NCI-H1417 treated with DMSO at 0.1 percent for 48 hours (cell line): ENCODE measurements at places on chromosomes 7 and 10.
A peak's percentile ranks its signal among the peaks of the same experiment; 100 is the strongest.

- no peak for DNase-seq
Observed at GRCh38 chr10:21673668-21674067, 139.6 kb downstream of the MLLT10 start.

DNA sequence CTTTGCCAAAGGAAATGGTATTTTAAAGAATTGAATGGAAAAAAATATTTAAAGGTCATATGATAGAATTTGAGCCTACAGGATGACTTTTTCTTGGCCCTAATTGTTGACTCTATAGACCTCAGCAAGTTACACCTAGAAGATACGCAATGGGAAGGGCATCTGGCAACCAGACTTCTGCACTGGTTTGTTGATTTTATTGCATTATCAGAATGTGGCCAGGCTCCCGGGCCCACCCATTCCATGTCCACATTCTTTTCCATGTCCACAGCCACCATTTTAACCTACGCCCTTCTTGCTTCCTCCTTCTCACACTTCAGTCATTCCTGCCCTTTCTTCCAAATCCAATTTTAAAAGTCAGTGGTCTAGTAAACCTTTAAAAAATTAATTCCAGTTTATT, 738.4 kb downstream of the SUGCT start:
- DNase-seq: no peak

GRCh38 chr10:24824536-24824935, 100.8 kb upstream of the ARHGAP21 start:
- no peak for DNase-seq

- no peak for DNase-seq
Observed at GRCh38 chr10:62451611-62451975, 77.4 kb downstream of the ZNF365 start.

DNA sequence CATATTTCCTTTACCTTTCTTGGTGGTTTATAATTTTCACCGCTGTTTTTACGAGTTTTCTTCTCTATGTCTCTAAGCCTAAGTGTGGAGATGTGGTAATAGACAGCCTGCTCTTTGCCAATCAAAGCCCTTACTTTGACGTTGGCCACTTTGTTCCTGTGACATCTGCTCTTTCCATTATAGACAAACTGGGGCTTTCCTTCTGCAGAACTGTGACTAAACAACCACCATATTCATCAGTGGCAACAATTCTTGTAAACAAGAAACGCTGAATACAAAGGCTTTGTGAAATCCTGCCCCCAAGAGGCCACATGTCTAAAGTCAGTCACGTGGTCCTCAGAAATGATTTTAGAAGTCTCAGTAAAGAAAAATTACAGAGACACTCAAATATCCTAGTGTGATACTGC, 59.6 kb upstream of the CAPZA2 start:
- DNase-seq: no peak

GRCh38 chr7:9645756-9646155, 1212.3 kb downstream of the NXPH1 start:
- DNase-seq: no peak

- DNase-seq: no peak
Observed at GRCh38 chr10:126732308-126732707, 61.8 kb upstream of the C10orf90 start.

DNA sequence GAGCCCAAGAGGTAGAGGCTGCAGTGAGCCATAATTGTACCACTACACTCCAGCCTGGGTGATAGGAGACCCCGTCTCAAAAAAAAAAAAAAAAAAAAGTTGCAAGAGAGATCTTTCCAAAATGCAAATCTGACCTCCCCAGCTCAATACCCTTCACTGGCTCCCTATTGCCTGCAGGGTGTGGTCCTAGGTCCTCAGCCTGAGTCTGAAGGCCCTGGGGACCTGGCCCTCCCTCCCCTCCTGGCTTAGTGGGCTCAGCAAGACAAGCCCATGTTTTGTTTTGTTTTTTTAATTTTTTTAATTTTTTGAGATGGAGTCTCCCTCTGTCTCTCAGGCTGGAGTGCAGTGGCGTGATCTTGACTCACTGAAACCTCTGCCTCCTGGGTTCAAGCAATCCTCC, 20.6 kb downstream of the SRRM3 start:
- DNase-seq: no peak

- DNase-seq: no peak
Observed at GRCh38 chr10:15262036-15262713, 93.7 kb upstream of the NMT2 start.

- no peak for DNase-seq
Observed at GRCh38 chr7:122143376-122143750, 686 bp downstream of the AASS start.

DNA sequence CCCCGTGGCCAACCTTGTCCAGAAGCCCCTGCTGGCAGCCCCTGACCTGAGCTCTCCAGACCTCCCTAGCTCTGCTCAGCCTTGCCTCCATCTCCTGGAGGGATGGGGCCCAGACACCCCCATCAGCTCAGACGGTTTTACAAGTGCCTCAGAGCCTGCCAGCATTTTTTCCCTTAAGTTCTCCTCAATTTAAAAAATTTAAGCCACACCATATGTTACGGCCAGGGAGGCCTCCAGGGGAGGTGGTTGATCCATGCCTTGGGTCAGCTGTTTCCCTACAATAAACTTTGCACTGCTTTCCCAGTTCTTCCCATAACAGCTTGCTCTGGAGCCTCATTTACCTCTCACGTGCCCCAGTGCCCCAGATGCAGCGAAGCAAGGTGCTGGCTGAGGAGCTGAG, 143.5 kb downstream of the RGS10 start:
- DNase-seq: no peak

DNA sequence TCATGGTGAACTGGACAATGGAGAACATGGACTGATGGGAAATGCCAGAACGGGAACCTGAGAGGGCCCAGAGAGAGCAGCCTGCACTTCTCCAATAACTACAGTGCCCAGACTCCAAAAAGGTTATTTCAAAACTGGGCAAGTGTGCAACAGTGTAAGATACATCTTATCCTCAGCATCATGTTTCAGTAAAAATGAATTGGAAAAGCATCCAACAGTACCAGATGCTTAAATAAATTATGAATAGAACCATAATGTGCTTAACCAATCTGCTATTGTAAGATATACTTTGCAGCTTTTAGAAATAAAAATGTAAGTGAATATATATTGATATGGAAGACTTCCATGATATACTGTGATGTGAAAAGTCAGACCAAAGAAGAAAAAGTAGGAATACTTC, 303.3 kb downstream of the GRID1 start:
- no peak for DNase-seq

GRCh38 chr10:61981460-61981859, 80.0 kb downstream of the ARID5B start:
- DNase-seq: no peak

DNA sequence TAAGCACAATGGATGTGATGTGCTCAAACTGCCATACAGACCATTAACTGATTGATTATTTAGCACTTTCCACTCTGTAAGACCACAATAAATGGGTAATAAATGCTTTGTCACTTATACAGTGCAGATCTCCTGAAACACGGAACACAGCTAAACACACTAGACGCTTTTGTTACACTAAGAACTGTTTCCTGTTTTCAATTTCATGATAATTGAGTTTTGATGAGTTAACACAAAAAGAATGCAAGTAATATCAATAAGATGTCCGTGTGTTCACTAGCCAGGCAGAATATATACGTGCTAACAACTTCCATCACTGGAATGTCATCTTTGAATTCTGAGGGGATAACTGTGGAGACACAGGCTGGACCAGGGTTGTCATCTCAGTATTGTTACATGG, 178.8 kb downstream of the SKAP2 start:
- no peak for DNase-seq

GRCh38 chr7:28112883-28113540, 67.6 kb downstream of the JAZF1 start:
- DNase-seq: no peak

DNA sequence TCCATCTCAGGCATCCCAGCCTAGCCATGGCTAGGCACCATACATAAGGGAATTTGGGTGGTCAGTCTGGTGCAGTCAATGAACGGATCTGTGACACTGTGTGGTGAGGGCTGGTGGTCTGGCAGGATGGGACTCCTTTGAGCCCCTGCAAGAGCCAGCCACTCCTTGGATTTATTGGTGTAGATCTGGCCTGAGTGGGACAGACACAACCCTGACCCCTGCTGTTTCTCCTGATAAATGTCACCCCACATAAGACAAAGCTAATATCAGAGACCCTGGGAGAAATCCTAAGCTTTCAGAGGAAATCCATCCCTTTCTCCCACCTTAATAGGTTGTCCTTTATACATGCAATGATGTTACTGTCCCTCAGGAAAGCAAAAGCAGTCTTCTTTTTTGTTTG, 2.3 kb downstream of the FBXO24 start:
- no peak for DNase-seq

GRCh38 chr10:30059209-30060107, at the start of gene JCAD:
JCAD (minus strand) TSS chr10:30059586; CDS start chr10:30047812, 11,774 bp downstream.
- no peak for DNase-seq

DNA sequence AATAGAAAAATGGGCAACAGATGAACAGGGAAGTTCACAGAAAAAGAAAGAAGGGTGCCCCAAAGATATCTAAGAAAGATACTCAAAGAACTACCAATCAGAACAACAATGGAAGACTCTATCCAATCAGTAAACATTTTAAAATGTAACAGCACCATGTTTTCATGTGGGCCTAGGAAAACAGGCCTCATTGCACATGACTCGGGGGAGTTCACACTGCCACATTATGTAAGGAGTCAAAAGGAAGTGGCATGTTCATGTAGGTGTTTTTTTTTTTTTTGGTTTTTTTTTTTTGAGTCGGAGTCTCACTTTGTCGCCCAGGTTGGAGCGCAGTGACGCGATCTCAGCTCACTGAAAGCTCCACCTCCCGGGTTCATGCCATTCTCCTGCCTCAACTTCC, 132.2 kb downstream of the USP6NL start:
- no peak for DNase-seq

DNA sequence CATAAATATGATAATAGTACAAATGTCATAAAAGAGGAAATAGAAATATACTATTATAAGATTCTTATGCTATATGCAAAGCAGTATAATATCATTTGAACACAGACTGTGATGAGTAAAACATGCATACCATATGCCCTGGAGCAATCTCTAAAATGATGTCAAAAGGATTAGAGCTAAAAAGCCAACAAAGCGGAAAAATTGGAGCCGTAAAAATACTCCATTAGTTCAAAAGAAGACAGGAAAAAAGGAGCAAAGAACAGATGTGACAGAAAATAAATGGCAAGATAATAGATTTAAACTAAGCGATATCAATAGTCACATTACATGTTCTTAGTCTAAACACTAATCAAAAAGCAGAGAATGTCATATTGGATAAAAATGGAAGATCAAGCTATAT, 191.0 kb upstream of the PLPP4 start:
- DNase-seq: no peak

DNA sequence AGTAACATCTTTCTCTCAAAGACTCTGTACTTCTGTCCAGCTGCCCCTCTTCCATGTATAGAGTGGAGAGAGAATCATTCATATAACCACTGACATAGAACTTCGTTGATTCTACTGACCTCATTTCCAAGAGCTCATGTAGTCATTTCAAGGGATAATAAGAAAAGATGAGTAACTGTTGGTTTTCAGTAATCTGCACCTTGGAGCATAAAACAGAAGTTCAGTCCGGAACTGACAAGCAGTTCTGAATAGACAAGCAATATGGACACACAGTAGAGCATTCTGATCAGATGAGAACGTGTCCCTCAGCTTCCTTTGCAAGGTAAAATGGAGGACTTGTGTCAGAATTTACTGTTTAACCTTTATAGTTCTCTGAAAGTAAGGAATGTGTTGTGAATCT, 847.1 kb downstream of the REEP3 start:
- no peak for DNase-seq

- DNase-seq: no peak
Observed at GRCh38 chr7:123662293-123662692, 6.6 kb downstream of the LMOD2 start.

- DNase-seq: peak; percentile 6
Observed at GRCh38 chr7:3412871-3413270, 111.8 kb downstream of the SDK1 start.

DNA sequence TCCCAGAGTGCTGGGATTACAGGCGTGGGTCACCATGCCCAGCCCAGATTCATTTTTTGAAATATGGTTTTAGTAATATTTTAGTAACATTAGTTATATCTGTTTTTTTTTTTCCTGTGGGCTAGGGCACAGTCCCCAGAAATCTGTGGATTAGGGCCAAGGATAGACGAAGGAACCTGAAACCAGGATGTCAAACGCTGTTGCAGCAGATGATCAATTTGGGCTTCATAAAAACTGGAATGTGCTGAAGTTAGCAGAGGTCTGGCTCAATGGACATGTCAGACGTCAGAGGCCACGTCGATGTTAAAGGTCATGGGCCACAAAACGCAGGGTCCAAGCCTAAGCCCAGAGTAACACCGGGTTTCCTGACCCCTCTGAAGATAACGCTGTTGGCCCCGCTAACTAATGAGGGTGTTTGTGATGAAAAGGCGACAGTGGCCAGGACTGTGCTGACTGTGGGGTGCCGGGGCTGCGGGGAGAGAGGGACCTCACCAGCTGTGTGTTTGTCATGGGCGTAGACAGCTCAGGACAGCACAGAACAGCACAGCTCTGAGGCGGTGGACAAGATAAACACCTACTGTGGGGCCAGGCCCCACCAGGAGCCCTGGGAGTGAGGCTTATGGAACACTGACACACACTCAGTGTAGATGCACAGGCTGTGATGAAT, 23.8 kb upstream of the GTPBP4 start:
- DNase-seq: no peak

- DNase-seq: no peak
Observed at GRCh38 chr10:48548531-48549135, 56.2 kb downstream of the ARHGAP22 start.

- no peak for DNase-seq
Observed at GRCh38 chr10:27252267-27253000, 11.8 kb upstream of the ACBD5 start.

- DNase-seq: no peak
Observed at GRCh38 chr10:86033581-86033980, 333.0 kb downstream of the GRID1 start.

DNA sequence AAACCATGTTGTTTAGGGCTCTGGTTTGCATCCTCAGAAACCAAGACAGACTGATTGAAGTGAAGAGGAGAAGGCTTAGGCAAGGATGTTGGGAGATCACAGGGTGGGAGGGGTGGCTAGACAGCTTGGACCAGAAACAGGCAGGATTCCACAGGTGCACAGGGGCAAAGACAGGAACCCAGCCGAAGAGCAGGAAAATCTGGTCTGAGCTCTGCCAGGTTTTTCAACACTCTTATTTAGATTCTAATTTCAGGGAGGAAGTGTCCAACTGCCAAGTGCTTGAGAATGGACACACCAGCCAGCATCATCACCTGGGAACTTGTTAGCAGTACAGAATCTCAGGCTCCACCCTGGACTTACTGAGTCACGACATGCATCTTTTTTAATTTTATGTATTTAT, 93.8 kb downstream of the MARCHF5 start:
- no peak for DNase-seq

DNA sequence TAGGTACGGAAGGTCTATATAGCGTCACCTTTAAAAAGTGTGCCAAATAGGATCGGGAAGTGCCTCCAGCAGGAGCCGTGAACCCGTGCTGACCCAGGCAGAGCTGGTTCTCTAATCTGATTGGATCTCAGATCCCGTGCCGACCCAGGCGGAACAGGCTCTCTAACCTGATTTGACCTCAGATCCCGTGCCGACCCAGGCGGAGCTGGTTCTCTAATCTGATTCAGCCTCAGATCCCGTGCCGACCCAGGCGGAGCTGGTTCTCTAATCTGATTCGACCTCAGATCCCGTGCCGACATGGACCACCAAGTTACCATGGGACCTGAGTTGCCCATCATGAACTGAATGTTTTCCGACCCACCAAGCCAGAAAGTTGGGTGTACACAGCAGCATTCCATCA, 463.9 kb downstream of the PTPRN2 start:
- DNase-seq: no peak

GRCh38 chr10:1158066-1158465, 101.9 kb downstream of the WDR37 start:
- DNase-seq: no peak

GRCh38 chr7:139339025-139339424, 2.1 kb upstream of the FMC1 start:
- no peak for DNase-seq
